ENCODE measurements at places on chromosomes 7 and 10.

DNA sequence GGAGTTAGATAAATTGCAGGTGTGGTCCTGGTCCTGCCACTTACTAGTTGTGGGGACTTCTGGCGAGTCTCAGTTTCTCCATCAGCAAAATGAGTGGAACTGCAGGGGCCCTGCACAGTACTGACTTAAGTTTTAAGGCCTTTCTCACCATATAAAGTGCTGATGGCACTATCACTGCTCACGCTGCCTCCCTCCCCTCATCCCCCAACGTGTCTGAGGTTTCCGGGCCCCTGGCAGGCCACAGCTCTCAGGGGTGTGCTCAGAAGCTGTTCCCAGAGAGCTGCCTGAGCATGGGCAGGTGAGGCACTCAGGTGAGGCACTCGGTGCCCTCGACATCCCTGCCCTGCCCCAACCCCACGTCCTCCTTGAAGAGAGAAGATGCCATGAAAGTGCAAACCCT is 74.2 kb downstream of the VOPP1 start:
- DNase-seq: no peak

- DNase-seq: no peak
Measured at GRCh38 chr10:62778125-62778524, 26.4 kb upstream of the ADO start.

DNA sequence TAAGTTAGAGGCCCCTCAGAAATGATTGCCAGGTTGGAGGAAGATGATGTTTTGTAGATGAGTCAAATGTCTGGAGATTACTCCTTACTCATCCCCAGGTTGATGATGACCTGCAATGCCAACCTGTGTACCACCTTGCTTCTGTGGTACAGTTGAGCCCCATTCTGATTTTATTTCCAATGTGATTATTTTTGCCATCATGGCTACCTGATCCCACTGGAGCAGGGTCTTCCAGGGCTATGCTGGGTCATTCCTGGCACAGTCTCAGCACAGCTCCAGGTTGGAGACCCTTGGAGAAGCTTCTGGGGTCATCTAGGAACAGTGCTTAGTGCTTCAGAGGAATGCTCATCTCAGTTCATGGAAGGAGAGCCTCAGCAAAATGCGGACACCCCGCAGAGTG is 34.3 kb downstream of the LRRC18 start:
- no peak for DNase-seq

- no peak for DNase-seq
Measured at GRCh38 chr10:83816942-83817341, 322.4 kb upstream of the GHITM start.

GRCh38 chr7:96182424-96183158 is 139.3 kb downstream of the SLC25A13 start:
- no peak for DNase-seq

- no peak for DNase-seq
Measured at GRCh38 chr7:136023134-136023869, 46.1 kb upstream of the MTPN start.

- DNase-seq: no peak
Measured at GRCh38 chr10:93462881-93463280, 19.3 kb downstream of the MYOF start.

- DNase-seq: no peak
Measured at GRCh38 chr7:156611014-156612010, 29.3 kb upstream of the RNF32 start.

GRCh38 chr7:29147821-29148220 is 1.5 kb upstream of the CPVL start:
- DNase-seq: no peak

DNA sequence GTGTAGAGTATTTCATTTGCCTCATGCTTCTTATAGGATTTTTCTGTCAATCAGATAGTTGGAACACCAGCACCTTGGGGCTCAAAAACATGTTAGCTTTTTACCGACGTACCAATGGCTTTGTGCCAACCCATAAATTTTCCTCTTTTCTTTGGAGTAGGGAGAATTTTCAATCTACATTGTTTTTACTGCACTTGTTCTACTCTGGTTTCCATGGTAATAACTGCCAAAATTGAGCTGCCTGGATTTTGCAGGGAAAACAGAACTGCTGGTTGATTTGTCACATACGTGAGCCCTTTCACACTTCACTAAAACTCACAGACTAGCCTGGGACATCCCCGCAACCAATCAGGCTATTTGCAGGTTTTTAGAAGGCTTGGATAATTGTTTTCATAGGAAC is 189.7 kb downstream of the ARHGAP21 start:
- no peak for DNase-seq

- no peak for DNase-seq
Measured at GRCh38 chr7:44158096-44158872, 17.2 kb upstream of the MYL7 start.

DNA sequence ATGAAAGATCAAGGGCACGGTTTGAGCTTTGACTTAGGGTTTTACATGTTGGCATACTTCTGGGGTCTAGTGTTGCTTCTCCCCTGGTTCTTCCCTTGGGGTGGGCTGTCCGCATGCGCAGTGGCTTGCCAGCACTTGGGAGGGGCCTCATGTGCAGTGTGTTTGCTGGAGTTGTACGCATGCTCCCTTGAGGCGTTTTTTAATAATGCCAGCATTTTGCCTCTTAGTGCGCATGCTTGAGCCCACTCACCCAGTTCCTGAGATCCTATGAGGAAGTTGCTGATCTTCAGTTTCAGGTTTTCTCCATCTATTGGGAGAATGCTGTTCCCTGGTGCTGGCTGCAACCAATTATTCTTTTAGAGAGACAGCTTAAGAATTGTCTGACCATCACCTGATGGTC is 113.4 kb upstream of the GPR141 start:
- no peak for DNase-seq

GRCh38 chr10:100624298-100624697 is 88.6 kb downstream of the HIF1AN start:
- DNase-seq: no peak

DNA sequence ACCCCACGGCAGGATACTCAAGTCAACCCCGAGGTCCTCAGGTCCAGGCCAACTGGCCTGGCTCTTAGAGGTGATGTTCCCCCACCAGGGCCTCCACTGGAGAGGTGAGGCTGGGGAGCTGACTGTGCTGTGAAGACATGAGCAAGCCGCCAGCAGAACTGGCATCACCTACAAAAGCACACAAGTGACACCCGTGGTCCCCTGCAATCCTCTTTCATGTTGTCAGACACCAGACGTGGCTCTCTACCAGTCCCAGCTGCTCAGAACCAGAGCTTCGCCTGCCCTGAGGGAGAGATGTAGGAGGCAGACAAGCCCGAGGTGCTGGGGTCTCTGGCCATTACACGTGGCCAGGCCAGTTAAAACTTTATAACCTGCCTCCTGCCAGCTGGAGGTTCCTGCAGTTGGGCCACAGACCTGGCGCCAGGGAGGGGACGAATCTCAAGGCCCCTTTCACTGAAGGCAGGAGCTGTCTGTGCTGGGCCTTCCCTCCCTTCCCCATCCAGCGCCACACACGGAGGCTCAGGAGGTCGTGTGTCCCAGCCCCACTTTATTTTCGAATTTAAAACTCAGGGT is 2.2 kb downstream of the COMTD1 start:
- DNase-seq: no peak

- no peak for DNase-seq
Measured at GRCh38 chr10:31757386-31757791, 171.2 kb downstream of the ARHGAP12 start.

DNA sequence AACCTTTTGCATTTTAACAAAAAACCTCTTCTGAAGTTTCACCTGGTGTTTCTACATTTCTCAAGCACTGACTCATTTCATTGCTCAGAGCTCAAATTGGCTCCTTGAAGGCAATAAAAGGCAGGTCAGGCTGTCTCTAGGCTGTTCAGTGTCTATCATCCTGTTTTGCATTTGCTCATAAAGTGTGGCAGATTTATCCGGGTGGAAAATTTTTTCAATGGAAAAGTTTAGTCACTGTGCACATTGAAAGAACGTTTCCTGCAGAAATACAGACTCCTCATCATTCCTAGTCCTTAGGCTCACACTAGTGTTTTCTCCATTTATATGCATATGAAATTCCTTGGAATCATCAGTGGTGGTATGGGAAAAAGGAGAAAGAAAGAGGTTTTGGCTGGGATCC is 114.2 kb upstream of the DGKB start:
- DNase-seq: no peak

- no peak for DNase-seq
Measured at GRCh38 chr7:85324145-85324799, 137.4 kb upstream of the SEMA3D start.

- no peak for DNase-seq
Measured at GRCh38 chr10:128018236-128018635, 108.0 kb downstream of the MKI67 start.

DNA sequence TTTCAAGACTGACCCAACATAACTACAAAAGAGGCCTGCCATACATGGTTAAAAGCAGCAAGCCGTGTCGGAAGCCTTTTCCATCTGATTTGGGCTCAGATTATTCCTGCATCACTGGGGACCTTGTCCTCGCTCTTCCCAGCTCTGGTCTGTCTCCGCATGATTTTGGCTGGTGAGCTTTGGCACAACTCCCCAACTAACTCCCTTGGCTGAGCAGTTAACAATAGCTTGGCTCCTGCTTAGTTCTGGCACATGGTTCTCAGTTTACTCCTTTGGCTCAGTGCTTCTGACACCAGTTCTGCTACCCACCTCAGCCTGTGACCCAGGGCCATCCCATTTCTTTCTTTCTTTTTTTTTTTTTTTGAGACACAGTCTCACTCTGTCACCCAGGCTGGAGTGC is 17.0 kb downstream of the AGK start:
- DNase-seq: no peak

DNA sequence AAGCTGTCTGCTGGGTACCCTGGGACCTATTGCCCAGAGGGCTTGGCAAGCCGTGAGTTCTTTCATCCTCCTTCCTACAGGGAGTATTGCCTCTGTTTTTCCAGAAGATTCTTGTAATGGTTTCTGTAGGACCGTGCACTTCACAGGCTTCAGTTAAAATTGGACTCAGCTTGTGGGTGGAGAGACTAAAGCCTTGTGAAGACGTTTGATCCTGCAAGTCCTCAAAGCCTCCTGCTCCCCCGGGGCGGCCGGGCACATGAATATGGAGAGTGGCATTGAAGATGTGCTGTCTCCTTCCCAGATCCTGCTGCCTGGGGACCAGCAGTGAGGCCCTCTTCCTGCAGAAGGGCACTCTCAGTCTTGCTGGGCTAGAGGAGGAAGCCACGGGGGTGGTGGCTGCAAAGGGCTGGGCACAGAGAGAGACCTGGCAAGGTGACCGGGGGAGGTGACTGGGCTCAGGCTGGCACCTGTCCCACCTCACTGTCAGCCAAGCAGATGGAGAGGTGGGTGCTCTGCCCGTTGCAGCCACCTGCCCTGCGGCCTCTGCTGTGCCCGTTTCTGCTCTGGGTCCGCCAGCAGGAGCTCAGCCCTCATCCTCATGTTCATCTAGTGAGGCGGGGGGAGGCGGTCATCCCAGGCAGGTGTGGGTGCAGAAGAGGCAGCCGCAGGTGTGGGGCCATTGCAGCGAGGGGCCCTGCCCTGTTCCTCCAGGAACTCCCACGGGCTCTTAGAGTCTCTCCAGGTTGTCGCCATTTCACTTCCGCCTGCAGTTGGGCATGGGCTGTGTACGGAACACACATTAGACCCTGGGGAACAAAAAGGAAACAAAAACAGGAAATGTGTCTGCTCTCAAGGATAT is 55.7 kb downstream of the TMEM209 start:
- no peak for DNase-seq

GRCh38 chr10:95793401-95794045 is 37.6 kb downstream of the ENTPD1 start:
- DNase-seq: no peak

GRCh38 chr7:79968077-79968648 is 166.5 kb upstream of the GNAI1 start:
- DNase-seq: no peak

- no peak for DNase-seq
Measured at GRCh38 chr10:100173035-100173434, 12.8 kb downstream of the ERLIN1 start.

GRCh38 chr7:32564542-32564941 is 69.3 kb downstream of the AVL9 start:
- DNase-seq: no peak

DNA sequence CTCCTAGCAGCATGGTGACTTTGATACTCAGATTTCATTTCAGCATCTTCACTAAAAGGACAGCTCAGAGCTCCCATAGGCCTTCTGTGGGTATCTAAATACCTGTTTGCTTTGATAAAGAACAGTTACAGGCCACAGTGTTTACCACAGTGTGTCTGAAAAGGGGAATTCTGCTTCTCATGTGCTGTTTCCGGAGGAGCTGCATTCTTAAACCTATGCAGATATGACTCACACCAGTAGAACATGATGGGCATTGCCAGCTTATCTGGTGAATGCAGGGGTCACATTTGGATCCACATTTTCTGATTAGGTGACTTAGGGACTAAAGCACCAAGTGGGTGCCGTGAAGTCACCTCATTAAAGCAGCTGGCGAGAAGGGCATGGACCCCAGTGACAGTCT is 52.6 kb downstream of the TRRAP start:
- no peak for DNase-seq

- DNase-seq: no peak
Measured at GRCh38 chr7:150977382-150978125, 567 bp downstream of the KCNH2 start.

- no peak for DNase-seq
Measured at GRCh38 chr10:84176351-84176750, 2.8 kb downstream of the GPR15LG start.

- DNase-seq: peak; percentile 61
Measured at GRCh38 chr10:46541017-46541661, 15.3 kb downstream of the GPRIN2 start.

DNA sequence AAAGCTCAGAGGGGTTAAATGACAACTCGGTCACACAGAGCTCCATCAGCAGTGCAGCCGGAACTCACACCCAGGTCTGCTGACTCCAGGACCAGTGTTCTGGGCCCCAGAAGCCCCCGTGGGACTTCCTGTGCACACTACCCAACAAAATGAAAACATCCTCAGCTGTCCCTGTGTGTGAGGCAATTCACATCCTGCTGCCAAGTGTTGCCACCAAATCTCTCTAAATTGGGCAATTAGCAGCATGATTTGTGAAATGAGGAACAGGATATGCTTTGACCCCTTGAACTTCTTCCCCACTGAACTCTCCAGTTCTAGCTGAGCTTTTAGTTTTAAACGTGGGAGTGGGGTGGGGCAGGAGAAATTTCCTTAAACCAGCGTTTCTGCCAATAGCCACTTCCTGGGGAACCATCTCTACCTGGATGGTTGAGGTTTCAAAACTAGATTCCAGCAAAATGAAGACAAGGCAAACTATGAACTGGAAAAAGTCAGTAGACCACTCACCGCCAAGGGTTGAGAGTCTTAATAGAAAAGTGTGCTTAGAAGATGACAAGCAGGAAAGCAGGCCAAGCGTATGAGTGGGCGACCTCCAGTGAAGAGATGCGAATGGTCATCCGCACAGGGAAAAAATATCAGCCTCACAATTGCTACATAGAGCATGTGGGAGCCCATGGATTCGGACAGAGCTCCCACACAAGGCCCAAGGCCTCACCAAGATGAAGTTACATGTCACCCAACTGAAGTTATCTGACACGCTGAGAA is 51.9 kb upstream of the CHST15 start:
- DNase-seq: no peak

- DNase-seq: peak; percentile 11
Measured at GRCh38 chr7:136868496-136869000, at the start of gene CHRM2. TSS of gene CHRM2 (plus strand) at chr7:136868652. CDS start at chr7:137014866, 146,214 bp downstream.
